Stimulated activated CD8-positive, alpha-beta memory T cell treated with anti-CD3 and anti-CD28 coated beads, Interleukin-7, amount 100 ng/mL, for 48 hours (primary cell): ENCODE measurements at places on chromosomes 6 and 20.

DNA sequence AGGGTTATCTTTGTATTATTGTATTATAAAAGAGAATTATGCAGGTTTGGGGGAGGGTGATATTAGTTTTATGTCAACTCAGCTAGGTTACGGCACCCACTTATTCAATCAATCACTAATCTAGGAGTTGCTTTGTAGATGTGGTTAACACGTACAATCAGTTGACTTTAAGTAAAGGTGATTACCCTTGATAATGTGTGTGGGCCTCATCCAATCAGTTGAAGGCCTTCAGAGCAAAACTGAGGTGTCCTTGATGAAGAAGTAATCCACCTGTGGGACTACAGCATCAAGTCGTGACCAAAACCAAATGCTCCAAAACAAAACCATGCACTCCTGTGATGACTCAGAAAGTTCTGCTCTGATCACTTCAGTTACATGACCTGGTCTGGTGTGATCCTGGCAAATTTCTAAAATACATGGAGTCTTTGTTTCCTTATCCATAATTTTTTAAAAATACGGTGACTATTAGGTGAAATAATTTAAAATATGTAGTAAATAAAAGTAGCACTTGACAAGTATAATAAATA, 114.1 kb downstream of the IYD start:
- no peak for DNase-seq

DNA sequence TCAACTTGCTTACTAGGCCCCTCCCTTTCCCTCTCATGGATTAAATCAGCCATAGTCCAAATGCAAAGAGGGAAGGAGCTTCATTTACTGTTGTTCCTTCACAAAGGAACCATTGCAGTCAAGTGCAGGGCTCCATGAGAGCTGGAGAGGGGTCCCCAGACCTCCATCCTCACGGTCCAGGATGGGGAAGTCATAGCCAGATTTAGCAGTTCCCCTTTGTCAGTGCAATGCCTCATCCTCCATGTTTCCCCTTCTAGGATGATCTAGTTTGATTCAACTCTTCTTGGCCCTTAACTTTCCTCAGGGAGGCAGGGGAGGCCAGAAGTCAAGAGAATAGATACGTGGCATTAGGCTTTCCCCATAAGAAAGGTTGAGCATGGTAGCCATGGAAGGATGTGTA, 66.5 kb upstream of the FUCA2 start:
- DNase-seq = no peak

- no peak for DNase-seq
These were observed 41.6 kb upstream of the SYNCRIP start for GRCh38 chr6:85684133-85684808.

GRCh38 chr6:166848979-166849748, 107.2 kb downstream of the RNASET2 start:
- DNase-seq = no peak

DNA sequence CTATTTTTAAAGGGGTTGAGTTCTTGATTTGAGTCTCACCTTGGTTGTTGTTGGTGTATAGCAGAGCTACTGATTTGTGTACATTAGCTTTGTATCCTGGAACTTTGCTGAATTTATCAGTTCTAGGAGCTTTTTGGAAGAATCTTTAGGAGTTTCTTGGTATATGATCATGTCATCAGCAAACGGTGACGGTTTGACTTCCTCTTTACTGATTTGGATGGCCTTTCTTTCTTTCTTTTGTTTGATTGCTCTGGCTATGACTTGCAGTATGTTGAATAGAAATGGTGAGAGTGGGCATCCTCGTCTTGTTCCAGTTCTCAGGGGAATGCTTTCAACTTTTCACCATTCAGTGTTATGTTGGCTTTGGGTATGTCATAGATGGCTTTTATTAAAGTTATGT, 64.0 kb downstream of the CDYL start:
- no peak for DNase-seq

DNA sequence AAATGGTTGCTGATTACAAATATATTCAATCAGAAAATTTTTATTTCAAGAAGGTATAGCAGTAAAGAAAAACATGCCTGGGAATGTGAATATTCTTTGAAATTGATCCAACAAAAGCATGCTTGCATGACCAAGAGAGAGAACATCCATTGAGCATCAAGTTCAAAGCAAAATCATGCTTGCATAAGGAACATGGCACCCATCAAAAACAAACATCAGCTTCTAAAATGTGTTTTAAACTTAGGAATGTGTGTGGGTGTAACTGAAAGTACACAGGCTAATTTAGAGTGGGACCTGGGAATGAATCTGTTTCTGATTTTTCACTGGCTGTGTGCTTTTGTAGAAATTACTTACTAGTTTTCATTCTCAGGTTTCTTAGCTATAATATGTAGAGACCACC, 5.6 kb downstream of the SLC17A5 start:
- DNase-seq = no peak

DNA sequence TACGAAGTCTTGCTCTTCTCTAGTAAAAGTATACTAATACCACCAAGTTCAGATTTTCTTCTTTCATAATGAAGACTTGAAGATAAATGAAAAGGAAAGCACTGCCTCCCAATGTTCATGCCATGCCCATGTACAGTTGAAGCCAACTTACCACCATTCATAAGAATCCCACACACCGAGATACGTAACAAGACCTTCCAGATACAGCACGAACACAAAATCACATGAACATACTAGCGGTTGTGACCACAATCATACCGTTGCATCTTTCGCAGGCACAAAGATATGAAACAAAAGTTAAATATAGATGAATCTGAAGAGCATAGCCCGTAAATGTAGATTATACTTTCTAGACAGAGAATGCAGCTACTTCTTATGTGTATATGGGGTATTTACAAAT, 412.5 kb downstream of the CBLN4 start:
- DNase-seq = no peak

DNA sequence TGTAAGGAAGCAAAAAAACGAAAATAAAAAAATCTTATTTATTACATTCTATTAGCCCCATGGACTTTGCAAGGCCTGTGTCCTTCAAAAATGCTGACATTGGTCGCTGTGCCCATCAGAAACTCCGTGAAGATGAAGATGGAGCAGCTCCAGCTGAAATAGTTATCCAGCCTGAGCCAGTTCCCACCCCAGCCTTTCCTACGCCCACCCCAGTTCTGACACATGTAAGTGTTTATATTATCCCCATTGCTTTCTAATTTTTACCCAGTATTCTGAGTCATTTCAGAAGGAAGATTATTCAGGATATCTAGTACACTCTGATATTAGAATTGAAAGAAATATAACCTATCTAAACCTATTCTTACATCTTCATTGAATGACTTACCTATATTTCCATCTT, 217.7 kb downstream of the ARHGAP18 start:
- DNase-seq = no peak

GRCh38 chr20:62636446-62636845, 5.9 kb upstream of the SLCO4A1 start:
- DNase-seq = no peak

GRCh38 chr20:32152421-32153155, 43.1 kb downstream of the TM9SF4 start:
- no peak for DNase-seq

GRCh38 chr20:17771206-17772004, 71.6 kb downstream of the BANF2 start:
- DNase-seq = no peak

DNA sequence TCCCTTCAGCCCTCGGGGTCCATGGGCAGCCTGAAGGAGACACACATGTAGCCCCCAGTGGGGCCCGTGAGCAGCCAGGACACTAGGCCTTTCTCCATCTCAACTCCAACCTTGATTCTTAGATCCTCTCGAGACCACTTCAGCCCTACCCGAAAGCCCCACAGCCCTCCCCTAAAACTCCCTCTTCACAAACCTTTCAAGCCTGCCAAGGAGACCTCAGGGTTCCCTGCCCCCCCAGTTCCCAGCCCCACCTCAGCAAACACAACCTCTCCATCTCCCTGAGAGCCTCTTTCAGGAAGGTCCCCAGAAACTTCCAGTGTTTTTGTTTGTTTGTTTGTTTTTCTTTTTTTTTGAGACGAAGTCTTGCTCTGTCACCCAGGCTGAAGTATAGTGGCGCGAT, 11.1 kb downstream of the COL11A2 start:
- no peak for DNase-seq

DNA sequence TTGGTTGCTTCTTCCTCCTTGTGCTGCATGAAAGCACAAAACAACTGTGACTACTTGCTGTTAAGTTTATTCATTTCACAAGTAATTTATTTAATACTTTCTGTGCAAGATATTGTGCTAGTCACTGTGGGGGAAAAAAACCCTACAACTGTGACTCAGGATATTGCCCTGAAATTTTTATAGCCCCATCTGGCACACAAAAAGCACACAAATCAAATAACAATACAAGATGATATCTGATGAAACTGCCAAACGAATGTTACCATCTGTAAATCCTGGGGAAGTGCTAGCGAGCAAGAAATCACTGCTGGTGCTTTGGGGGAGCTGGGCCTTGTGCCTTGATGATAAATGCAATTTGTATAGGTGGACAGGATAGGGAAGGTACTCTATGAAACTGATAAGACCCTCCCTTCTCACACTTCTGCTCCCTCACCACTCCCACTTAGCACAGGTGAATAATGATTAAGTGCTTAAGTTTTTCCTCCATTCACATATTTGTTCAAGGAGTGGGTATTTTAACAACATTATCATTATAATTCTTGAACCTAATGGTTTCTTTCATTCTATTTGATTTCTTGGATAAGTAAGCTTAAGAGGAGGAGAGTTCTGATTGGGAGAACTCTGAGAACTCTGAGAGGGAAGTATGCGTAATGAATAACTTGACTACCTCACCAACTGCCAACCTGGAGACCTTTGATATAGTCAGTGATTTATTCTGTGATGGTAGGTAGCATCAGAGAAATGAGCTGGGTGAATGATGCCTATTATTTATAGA, 115.3 kb downstream of the RTN4IP1 start:
- no peak for DNase-seq

GRCh38 chr6:132952986-132953385, 138.6 kb downstream of the RPS12 start:
- DNase-seq = no peak

- DNase-seq = no peak
These were observed 18.7 kb downstream of the CNKSR3 start for GRCh38 chr6:154491567-154492470.
